WERI-Rb-1 (cell line): ENCODE measurements at places on chromosomes 11 and 22.

DNA sequence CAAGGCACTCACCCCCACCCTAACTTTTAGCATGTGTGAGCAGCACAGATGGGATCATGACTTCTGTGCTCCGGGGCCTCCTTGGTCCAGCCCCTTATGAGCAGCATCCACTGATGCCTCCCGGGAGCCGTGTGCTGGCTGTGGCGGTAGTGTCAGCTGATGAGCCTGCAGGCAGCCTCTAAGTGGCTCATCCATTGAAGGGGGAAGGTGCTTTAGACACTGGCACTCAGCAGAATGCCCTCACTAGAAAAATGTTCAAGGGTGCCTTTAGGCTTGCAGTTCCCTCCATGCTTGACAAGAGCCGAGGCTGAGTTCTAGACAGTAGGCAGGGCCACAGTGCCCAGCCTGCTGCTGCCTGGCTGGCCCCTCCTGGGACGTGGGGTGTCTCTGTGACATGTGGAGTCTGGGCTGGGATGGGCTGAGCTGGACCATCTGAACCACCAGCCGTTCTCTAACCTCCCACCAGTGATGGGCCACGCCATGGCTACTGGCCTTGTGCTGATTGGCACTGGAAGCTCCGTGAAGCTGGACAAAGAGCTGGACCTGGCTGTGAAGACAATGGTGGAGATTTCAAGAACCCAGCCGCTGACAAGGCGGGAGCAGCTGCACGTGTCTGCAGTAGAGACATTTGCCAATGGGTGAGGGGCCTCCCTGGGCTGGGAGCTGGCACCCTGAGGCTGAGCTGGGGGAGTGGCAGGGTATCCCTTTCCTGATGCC is 5.8 kb downstream of the TTC38 start:
- DNase-seq: no peak

DNA sequence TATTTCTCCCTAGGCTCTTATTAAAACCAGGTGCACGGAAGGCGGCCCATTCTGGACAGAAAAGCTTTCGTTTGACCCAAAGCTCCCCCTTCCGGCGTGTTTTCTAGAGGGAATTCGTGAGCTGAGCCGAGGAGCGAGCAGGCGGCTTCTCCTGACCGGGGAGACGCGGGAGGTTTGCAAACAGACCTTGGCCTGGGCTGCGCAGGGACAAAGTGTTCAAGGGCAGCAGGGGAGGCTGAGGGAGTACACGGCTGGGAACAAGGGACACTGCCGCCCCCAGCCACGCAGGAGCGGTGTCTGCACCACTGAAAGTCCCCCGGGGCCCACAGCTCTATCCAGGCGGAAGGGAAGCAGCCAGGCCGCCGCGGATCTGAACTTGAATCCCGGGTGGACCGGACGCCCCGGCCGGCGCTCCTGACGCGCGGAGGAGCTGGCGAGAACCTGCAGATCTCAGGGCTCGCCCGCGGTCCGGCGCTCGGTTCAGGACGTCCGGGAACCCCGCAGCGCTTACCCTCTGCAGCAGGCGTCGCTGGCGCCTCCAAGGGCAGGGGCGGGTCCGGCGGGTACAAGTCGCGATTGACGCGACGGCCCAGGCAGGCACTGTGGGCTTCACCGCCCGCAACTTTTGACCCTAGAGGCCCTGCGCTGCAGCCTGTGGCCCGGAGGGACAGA is 101.9 kb downstream of the WT1 start:
- no peak for DNase-seq

DNA sequence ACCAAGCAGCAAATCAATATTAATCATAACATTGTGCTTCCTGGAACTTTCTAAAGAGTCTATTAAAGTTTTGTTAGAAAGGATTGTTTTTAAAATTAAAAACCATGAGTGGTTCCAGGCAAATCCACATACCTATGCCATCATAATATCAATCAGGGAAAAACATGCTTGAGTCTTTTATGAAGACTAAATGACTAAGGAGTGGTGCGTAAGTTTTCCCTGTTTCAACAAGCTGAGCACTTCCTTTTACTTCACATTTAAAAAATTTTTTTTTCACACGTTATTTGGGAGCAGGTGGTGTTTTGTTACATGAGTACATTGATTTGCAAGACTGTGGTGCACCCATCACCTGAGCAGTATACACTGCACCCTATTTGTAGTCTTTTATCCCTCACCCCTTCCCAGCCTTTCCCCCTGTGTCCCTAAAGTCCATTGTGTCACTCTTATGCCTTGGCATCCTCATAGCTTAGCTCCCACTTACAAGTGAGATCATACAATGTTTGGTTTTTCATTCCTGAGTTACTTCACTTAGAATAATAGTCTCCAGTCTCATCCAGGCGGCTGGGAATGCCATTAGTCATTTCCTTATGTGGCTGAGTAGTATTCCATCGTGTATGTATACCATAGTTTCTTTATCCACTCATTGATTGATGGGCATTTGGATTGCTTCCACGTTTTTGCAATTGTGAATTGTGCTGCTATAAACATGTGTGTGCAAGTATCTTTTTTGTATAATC is 1190.3 kb upstream of the RAG2 start:
- no peak for DNase-seq

DNA sequence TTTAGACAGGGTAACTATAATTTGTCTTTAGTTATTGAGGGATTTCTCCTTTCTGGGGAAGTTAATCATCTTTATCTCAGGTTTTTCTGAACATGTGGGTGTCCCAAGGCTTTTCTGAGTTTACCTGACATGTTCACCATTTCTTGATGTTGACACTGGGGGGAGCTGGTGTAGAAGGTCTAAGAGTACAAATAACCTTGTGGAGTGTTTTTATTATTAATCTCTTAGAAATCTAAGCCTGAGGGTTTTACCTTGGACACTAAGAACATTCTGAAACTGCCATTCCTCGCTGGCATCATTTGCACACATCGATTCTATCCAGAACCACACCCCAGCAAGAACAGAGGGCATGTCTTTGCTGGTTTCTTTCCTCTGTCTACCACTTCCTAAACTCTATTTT is 15.6 kb upstream of the C11orf91 start:
- peak; percentile 26 for DNase-seq

DNA sequence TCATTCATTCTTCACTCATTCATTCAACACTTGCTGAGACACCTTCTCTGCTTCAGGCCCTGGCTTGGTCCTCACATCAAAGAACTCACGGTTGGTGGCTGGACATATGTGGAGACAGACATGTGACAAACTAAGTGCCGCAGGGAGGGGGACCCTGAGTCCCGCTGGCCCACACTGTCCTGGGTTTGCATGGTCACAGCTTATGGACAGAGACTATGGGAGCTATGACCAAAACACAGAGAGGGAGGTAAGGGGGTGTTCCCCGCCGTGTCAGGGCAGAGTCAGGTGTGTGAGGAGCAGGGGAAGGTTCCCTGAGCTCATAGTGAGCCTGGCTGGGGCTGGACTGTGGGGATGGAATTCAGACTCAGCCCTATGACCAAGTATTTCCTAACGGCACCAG is 123.1 kb downstream of the MPPED1 start:
- DNase-seq: no peak
